ENCODE measurements at places on chromosomes 12 and 14.

- DNase-seq: no peak
Measured at GRCh38 chr12:84134797-84135366, 777.7 kb downstream of the SLC6A15 start.

DNA sequence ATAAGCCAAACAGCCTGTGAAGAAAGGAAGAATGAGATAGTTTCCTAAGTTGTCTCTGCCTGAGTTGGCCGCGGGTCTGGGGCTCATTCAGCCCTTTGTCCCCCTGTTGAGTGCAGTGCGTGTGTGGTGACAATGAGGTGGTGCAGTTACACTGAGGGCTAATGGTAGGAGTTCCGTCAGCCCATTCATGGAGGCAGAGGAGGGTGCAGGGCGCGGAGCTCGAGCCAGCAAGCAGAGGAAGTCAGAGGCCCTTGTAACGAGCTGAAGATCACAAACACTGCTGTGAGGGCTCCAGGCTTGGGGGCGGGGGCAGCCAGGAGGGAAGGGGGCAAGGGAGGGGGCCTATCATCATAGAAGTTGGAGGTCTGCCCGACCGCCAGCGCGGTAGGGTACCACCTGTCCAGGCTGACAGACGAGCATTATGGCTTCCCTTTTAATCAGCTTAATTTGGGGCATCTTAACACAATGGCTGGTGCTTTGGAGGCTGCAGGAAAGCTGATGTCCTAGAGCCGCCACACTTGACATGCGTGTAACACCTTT, 20.5 kb downstream of the CCND2 start:
- no peak for DNase-seq

DNA sequence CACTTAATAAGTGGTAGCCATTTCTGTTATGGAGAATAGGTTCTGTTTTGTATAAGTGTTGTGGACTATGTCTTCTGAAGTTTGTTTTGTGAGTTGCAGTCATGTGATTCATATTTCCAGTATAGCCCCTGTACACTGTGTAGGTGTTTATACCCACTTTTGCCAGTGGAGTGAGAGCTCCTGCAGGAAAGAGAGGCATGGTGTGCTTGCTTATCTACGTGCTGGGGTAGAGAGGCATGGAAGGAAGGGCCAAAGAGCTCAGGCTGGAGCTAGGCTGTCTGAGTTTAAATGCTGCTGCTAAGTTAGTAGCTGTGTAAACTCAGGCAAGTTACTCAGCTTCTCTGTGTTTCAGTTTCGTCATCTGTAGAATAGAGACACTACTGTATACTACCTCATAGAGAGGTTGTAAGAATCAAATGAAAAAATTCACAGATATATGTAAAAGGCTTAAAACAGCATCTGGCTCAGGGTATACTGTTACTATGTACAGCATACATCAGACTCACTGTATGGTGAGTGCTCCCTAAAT, 88.2 kb upstream of the SLC38A2 start:
- no peak for DNase-seq

GRCh38 chr12:104722601-104723534, 235.2 kb downstream of the SLC41A2 start:
- no peak for DNase-seq

GRCh38 chr12:76177821-76178220, 93.3 kb upstream of the NAP1L1 start:
- no peak for DNase-seq

DNA sequence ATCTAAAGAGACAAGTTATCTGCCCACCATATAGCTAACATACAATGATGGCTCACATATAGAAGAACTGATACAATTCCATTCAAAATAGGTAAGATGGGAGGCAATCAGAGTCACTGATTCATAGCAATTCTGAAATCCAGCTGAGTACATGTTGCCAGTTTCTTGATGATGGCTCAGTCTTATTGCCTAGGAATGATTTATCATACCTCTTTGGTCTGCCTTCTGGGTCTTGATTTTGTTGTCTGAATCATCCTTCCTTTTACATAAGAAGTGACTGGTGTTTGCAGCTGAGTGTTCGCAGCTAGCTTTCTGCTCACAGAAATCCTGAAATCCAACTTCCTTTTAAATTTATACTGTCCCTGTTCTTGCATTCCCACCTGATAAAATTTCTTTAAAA, 463.2 kb upstream of the MGAT4C start:
- DNase-seq: no peak

DNA sequence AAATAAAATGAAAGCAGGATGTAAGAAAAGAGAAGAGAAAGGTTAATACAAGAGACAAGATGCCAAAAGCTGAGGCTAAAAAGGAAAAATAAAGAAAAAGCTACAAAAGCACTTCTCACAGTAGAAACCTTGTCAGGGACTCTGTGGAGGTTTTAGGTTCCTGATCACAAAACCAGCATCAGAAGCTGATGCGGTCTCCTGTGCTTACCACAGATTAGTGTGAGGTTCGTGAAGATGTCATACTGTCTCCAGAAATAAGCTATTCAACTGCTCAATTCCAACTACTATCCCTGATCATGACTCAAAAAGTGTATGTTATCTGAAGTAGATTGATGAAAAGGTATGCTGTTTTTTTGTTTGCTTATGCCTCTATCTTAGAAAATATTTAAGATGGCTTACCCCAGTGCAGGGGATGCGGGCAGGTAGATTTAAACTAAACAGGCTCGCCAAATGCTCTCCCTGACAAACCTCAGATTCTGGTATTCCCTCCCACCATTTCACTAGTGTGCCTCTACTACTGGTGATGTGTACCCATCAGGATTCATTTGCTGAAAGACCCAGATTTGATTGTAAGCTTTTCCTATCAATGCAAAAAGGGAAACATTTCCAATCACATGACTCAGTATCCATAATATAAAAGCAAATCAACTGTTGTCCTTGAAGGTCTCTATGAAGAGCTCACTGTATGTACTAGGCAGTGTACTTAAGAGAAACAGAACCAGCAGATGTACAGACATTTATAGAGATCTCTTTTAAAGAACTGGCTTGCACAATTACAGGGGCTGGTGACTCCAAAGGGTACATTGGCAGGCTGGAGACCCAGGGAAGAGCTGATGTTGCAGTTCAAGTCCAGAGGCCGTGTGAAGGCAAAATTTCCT, 169.5 kb upstream of the FOXN3 start:
- no peak for DNase-seq

Measured in endothelial cell (in vitro differentiated cells).